Left ventricle myocardium inferior (tissue), 1 donor: ENCODE measurements at places on chromosomes 2 and 18.

DNA sequence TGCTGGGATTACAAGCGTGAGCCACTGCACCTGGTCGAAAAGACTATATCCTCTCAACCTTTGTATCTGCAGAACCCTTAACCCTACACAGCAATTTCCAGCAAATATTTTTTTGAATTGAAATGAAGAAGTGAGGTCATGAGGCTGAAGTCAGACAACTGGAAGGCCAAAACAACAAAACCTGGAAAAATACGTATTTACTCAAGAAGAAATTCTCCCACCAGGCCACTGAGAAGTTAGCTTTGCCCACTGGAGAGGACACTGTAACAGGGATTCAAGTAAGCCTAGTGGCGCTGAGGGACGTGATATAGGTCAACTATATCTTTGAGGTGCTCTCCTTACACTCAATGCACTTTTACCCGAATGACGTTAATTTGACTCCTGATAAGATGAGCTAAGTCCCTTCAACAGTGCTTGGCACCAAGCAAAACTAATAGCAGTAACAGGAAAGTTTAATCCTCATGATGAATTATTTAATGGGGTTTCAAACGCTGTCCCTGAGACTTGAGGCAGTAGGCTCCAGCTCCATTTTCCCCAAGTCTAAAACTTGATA is 1.9 kb downstream of the HDLBP start:
- DNase-seq, result no peak

- no peak for DNase-seq
Observed at GRCh38 chr18:47594621-47595086, 335.8 kb downstream of the SMAD2 start.

GRCh38 chr18:79789091-79789891 is 8.4 kb upstream of the KCNG2 start:
- DNase-seq, result no peak

- DNase-seq, result no peak
Observed at GRCh38 chr18:73461780-73462059, 593.9 kb upstream of the NETO1 start.

GRCh38 chr2:146241023-146241422 is 1603.8 kb upstream of the ACVR2A start:
- no peak for DNase-seq

DNA sequence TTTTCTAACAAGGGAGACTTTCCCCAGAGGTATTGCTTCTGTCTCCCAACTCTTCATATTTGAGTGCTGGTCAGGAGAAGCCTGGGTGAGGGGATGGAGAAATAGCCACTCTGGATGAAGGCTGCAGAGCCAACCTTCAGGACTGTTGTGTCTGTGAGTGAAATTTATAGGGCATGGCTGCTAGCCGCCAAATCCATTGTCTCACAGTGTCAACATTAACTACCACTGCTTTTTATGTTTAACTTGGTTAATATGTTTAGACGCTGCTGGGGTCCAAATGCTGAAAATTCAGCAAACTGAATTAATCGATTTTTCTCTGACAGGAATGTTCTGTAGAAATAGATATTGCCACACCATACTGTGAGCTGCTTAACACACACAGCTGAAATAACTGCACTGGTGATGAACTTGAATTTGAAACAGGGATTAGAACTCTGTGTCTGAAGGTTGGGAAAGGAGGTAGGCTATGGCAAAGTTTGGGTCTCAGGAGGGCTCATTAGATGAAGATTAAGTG is 281.0 kb downstream of the DCC start:
- DNase-seq, result no peak

- DNase-seq, result no peak
Observed at GRCh38 chr2:41922177-41922576, 125.6 kb upstream of the PKDCC start.

GRCh38 chr2:201260302-201260800 is at the start of gene CASP8:
Gene CASP8 (plus strand): TSS chr2:201260536. CDS start chr2:201266487, 5,951 bp downstream.
- no peak for DNase-seq

GRCh38 chr2:43057742-43058725 is 168.4 kb downstream of the ZFP36L2 start:
- no peak for DNase-seq

DNA sequence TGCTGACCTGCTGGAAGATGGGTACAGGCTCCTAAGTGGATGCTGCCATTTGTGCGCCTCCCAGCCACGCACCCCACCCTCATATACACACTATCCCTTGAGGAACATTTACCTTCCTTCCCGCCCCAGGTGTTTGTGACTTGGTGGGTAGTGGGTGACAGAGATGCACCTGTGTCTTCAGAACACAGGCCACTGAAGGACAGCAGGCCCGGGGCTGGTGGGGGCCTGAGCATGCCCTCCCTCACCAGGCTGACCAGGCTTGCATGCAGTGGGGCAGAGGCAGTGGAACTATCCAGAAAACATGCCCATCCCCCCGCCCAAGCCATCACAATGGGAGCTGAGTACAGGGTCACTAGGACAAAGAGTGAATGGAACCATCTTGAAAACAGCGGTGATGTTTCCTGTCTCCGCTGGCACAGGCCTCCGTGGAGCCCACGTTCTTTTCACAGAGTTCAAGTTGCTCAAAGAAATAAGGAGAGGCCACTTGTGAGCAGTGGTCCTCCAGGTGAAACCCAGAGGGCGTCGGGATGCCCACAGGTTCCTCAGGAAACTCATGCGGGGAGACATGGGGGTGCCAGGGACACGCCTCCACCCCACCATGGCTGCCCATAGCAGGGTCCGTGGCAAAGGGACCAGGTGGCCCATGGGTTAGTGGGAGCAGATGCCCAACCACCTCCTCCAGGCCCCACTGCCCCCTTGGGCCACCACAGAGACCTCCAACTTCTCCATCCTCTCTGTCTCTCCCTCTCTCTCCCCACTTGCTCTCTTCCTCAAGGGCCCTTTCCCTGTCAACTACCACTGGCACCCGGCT is 90.9 kb downstream of the MALT1 start:
- DNase-seq, result no peak

DNA sequence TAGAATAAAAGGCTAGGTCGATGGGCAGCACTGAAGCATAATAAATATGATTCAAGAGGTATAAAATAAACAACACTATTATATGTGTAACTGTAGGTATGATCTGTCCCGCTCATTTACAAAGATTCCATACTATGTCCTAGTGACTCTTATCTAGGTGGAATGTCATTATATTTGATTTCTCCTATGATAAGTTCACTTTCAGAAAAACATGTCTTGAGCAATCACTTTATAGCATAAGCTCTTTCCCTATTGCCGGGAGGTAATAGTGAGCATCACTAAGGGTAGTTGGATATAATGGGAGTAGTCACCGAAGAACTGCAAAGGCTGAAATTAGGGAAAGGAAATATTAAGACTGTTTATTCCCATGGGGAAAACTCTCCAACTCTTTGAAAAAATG is 330.3 kb upstream of the THUMPD2 start:
- DNase-seq, result no peak

DNA sequence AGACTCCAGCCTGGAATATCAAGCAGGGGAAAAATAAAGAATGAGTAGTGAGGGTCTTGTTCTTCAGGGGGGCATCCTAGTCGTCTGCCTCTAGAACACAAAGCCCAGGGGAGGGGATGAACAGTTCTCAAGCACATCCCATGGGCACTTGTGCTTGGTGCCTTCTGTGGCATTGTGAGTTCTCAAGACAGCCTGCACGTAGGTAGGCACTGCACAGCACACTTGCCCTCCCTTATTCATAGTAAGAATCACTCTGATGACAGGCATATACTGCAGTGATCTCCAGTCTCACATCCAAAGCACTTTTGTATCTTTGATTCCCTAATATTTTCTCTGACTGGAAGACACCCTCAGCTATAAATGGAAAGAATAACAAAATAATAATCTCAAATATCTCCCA is 104.7 kb upstream of the CNGA3 start:
- no peak for DNase-seq

DNA sequence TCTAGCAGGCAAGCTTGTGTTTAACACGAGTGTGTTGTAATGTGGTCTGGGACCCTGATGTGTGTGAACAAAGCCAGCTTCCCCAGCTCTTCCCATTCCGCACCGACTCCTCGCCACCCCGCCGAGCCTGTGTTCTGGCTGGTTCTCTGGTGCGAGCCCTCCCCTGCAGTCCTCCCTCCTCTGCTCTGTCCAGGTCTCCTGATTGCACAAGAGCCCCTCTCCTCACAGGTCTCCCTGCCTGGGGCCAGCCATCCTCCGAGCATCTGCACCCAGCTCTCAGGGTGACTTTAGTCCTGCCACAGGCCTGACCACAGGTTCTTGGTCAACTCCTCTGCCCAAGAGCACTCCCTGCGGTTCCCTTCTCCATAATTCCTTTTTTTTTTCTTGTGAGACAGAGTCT is 13.2 kb downstream of the SLC66A3 start:
- no peak for DNase-seq

GRCh38 chr2:138615257-138615656 is 113.7 kb downstream of the SPOPL start:
- DNase-seq, result no peak
